ENCODE measurements at places on chromosomes 7 and 10.

GRCh38 chr10:9244864-9245263 lies 1190.4 kb downstream of the GATA3 start:
- DNase-seq = no peak

- no peak for DNase-seq
Observed at GRCh38 chr10:102791754-102792395, 45.3 kb downstream of the CYP17A1 start.

GRCh38 chr7:129462420-129462819 lies 28.2 kb downstream of the STRIP2 start:
- no peak for DNase-seq

DNA sequence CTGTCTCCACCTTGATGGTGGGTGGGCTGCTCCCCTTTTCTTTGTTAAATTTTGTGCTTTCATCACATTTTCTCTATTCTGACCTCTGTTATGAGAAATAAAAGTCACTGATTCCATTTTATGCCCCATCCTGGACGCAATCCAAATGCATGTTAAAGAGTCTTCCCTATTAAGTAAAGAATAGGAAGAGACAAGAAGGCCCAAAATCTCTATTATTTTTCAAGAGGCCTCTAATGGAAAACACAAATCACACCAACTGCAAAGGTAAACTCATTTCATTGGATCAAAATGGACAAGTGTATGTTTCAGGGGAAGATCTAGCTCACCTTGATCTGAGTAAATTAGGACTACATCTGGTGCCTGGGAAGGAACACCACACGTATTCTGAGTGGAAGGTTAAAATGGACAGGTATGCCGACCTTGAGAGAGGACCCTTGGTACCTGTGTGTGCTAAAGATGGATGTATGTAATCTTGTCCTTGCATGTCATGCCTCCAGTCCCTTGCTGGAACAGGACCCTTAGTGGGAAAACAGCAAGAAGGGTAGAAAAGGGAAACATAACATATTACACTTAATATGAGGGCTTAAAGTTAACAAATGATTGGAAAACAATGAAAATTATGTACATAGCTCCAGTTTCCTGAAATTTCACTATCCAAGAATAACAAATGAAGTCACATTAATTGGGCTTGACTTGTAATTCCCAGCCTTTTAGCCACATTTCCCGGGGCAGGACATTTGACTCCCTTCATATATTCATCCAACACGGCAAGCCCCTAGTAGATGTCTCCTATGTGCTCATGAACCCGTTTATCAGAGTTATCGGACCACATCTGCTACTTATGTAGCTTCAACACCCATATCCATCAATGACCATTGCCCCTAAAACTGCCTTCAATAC lies 7.6 kb downstream of the IFIT2 start:
- no peak for DNase-seq

DNA sequence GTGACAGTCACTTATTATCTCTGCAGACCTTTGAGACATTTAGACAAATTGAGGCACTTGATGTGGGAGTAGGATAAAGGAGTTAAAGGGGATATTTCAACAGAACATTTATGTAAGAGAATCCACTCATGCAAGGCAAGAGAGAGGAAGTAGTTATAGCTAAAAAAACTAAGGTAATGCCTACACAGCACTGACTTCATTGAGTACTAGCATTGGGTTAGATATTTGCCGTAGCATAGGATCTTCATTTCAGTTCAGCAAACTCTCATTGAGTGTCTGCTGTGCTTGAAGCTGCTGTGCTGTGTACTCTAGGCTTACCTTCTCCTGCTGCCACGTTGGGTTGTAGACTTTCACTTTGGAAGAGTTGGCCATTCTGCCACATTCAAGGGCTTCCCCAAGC lies 10.5 kb upstream of the ENTPD1 start:
- no peak for DNase-seq

DNA sequence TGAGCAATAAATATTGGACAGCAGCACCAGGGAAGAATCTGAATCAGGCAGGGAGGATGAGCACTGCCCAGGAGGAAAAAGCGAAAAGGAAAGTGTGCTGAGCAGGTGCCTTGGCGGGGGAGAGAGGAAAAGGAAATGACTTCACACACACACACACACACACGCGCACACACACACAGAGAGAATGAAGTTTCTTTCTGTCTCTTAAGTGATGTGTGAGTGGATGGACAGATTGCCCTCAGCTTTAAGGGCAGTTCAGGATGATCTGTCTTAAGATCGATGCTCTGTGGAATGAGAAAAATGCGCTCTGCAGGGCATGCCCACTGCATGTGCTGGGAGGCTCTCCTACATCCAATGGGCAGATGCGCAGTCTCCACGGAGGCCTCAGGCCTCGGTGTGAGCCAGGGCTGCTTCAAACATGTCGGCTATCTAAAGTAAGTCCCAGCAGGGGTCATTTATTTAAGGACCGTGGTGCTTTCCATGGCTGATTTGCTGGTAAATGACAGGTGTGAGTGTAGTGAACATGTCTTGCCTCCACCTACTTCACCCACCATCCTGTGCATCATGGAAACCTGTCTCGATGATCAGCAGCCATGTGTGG lies 2.5 kb upstream of the ACBD5 start:
- no peak for DNase-seq

DNA sequence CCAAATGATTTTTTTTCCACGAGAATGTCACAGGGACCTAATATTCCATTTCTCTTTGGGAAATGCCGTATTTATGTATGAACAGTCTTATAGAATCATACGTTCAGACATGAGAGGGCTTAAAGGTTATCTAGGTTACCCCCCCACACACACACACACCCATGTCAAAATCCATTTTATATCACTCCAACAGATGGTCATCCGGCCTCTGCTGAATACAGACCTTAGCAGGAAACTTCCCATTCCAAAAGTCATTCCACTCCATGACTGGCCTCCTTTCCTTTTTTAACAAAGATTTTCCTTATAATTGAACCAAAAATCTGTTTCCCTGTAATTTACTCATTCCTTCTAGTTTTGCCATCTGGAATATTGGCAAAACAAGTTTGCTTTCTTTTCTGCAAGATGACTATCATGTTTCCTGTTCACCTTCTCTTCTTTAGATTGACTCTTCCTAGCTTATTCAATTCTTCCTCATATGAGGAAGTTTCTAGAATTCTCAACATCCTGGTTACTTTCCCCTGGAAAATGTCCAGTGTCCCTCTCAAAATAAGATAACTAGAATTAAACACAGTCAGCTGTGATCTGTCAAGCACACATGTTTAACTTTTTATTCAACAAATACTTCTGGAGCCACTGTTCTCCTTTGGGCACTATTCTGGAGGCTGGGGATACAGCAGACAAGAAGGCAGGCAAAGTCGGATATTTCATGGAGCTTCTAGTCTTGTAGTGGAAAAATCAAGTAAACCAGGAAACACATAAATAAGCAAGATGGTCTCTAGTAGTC lies 276.5 kb upstream of the LRGUK start:
- DNase-seq = no peak

- no peak for DNase-seq
Observed at GRCh38 chr10:118809357-118810220, 54.8 kb upstream of the CACUL1 start.

DNA sequence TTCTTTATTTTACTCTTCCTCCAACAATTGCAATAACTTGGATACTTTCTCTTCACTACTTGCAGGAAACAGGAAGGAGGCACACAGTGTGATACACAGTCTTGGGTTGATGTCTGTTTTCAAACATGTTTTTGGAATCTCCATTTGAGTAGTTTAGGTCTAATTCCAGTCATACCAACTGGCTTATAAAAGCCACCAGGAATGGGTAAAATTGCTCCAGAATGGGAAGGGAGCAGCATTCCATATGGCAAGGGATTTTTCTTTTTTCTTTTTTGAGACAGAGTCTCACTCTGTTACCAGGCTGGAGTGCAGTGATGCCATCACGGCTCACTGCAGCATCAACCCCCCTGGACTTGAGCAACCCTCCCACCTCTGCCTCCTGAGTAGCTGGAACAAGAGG lies 545.1 kb upstream of the GALNT17 start:
- no peak for DNase-seq

DNA sequence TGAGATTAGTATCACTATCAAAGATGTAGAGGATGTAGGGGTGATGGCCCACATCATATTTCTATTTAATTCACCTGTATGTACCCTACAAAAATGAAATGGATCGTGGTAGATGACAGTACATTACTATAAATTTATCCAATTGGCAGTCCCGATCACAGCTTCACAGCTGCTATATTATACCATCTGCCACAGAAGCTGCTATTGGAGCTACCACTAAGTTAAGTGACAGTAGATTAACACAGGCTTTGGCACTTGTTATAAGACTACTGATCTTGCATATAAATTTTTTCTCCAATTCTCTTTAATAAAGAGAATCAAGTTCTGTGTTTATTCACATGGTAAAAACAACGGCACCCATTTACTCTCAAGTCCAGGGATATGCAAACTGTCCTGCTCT lies 24.9 kb upstream of the MAGI2 start:
- no peak for DNase-seq

GRCh38 chr10:7756360-7756992 lies 31.3 kb downstream of the KIN start:
- DNase-seq = no peak
